ENCODE measurements at places on chromosomes 5 and 9. TPM values are rescaled to one million over a fixed set of nuclear protein-coding genes. Genes with fewer than 3 reads are reported as not detected.

Gene PCDHGC5
- total RNA-seq: not detected

Gene RMRP
- total RNA-seq: 24,615 TPM

- no peak overlapping the region for H3K27ac ChIP-seq
- H3K4me3 ChIP-seq: no peak overlapping the region
- H3K36me3 ChIP-seq: no peaks in the 10 kb centered on the region
- no peak for DNase-seq
- no peaks in the 10 kb centered on the region for H3K4me1 ChIP-seq
Measured at GRCh38 chr5:131810510-131811249, 13.9 kb upstream of the FNIP1 start.

DNA sequence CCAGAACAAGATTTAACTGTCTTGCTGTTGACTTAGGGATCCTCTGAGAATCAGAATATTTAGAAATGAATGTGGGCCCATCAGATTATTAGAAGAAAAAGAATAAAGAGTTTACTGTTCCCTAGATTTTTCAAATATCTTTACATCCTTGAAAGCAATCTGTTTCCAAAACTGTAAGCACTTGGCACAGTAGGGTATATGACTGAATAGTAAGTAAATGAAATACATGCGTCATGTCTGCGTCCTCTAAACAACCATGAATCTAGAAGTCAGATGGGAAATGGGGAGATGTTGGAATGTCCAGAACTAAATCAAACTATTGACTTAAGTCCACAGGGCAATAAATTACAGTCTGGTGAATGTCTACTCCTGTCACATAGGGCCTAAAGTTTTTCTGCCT is 26.1 kb downstream of the TTC23L start:
- no peaks in the 10 kb centered on the region for H3K4me1 ChIP-seq
- no peak overlapping the region for H3K4me3 ChIP-seq
- H3K36me3 ChIP-seq: no peaks in the 10 kb centered on the region
- DNase-seq: no peak

- DNase-seq: no peak
- no peaks in the 10 kb centered on the region for H3K36me3 ChIP-seq
- no peak overlapping the region for H3K27ac ChIP-seq
- no peaks in the 10 kb centered on the region for H3K27me3 ChIP-seq
- no peaks in the 10 kb centered on the region for H3K4me1 ChIP-seq
Measured at GRCh38 chr9:80369641-80370040, 797.9 kb downstream of the TLE4 start.

- H3K27me3 ChIP-seq: no peaks in the 10 kb centered on the region
- no peaks in the 10 kb centered on the region for H3K4me1 ChIP-seq
- no peak for DNase-seq
- H3K27ac ChIP-seq: no peak overlapping the region
- H3K4me3 ChIP-seq: no peak overlapping the region
Measured at GRCh38 chr5:3187771-3188425, 407.7 kb upstream of the IRX1 start.

DNA sequence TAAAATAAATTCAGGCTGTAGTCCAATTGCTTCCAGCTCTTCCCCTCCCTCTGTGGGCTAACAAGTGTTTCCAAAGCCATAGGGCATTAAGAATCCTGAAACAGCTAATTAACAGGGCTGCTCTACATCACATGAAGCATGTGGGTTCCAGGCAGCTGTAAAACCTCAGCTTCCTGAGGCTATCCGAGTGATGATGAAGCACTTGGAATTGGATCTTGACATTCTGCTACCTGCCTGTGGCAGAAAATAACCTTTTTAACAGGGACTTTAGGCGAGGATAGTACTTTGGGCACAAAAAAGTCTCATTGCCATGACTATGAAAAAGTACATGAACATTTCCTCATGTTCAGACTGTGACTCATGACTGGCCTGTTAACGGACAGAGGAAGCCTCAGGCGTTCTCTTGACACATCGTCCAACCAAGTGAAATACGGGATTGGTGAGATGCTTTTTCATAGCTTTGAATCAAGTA is 107.2 kb downstream of the PDE4D start:
- no peak overlapping the region for H3K27ac ChIP-seq
- no peak overlapping the region for H3K4me3 ChIP-seq
- H3K36me3 ChIP-seq: no peaks in the 10 kb centered on the region
- H3K4me1 ChIP-seq: no peaks in the 10 kb centered on the region

All from CD4-positive, alpha-beta T cell (primary cell).